ENCODE measurements at places on chromosomes 1 and 21.

DNA sequence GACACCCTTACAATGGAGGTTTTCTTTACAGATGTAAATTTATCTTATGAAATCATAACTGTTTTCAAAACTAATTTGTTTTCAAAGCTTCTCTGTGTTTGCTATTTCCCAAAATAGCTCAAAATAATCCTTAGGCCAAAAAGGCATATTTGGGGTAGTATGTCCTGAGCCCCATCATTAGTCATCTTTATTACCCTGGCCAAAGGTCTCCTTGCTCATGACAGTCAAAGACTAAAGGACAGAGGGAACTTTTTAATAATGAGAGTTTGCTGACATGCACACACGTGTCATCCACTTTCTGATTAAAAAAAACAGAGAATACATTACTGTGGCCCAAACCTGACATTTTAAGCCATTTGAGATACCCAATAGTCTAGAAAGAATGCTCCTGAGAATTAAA lies 221.9 kb upstream of the DUSP10 start:
- no peak for DNase-seq

- no peak for DNase-seq
Observed at GRCh38 chr1:14426854-14427253, 171.6 kb upstream of the KAZN start.

- no peak for DNase-seq
Observed at GRCh38 chr1:185861630-185862029, 127.4 kb downstream of the HMCN1 start.

- DNase-seq, result no peak
Observed at GRCh38 chr1:94298861-94299260, 61.5 kb upstream of the ARHGAP29 start.

DNA sequence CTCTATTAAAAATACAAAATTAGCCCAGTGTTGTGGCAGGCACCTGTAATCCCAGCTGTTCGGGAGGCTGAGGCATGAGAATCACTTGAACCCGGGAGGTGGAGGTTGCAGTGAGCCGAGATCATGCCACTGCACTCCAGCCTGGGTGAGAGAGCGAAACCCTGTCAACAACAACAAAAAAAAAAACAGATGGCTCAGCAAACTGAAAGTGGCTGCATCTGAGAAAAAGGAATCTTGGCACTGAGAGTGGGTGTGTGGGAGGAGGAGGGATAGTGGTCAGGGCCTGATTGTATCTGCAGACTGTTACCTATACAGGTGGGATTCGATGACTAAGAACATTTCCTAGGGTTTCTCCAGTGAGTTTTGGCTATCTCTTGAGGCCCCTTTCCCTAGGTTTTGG lies 122.2 kb upstream of the BARHL2 start:
- DNase-seq, result no peak
